ENCODE measurements at places on chromosomes 13 and 19. TPM values are rescaled to one million over a fixed set of nuclear protein-coding genes. Genes with fewer than 3 reads are reported as not detected.
A peak's percentile ranks its signal among the peaks of the same experiment; 100 is the strongest.

GRCh38 chr13:70666883-70667556 lies 558.8 kb upstream of the KLHL1 start:
- peaks cover 26% of the 10 kb centered on the region for H3K4me1 ChIP-seq
- no peaks in the 10 kb centered on the region for H3K36me3 ChIP-seq
- no peak overlapping the region for H3K4me3 ChIP-seq
- DNase-seq: no peak
- no peak overlapping the region for H3K27ac ChIP-seq
- no peaks in the 10 kb centered on the region for H3K27me3 ChIP-seq

ERFL gene
- 0.11 TPM for total RNA-seq

GRCh38 chr13:89610331-89610730 lies 1737.2 kb upstream of the MIR17HG start:
- H3K4me3 ChIP-seq: no peak overlapping the region
- no peaks in the 10 kb centered on the region for H3K27me3 ChIP-seq
- H3K27ac ChIP-seq: no peak overlapping the region
- DNase-seq: no peak
- no peaks in the 10 kb centered on the region for H3K4me1 ChIP-seq
- H3K36me3 ChIP-seq: no peaks in the 10 kb centered on the region

LMTK3 gene
- total RNA-seq: 8.3 TPM

GRCh38 chr19:47723581-47723940 lies 10.3 kb downstream of the EHD2 start:
- peak overlapping the region; percentile 53 for H3K4me3 ChIP-seq
- no peaks in the 10 kb centered on the region for H3K36me3 ChIP-seq
- DNase-seq: peak; percentile 64
- H3K4me1 ChIP-seq: peaks cover 16% of the 10 kb centered on the region
- H3K27me3 ChIP-seq: no peaks in the 10 kb centered on the region

- peaks cover 8% of the 10 kb centered on the region for H3K27me3 ChIP-seq
- DNase-seq: no peak
- H3K4me1 ChIP-seq: peaks cover 6% of the 10 kb centered on the region
- H3K36me3 ChIP-seq: no peaks in the 10 kb centered on the region
Measured at GRCh38 chr19:6865849-6866248, 21.5 kb upstream of the ADGRE1 start.
